ENCODE measurements at places on chromosomes 7 and 10. TPM values are rescaled to one million over a fixed set of nuclear protein-coding genes. Genes with fewer than 3 reads are reported as not detected.

DNA sequence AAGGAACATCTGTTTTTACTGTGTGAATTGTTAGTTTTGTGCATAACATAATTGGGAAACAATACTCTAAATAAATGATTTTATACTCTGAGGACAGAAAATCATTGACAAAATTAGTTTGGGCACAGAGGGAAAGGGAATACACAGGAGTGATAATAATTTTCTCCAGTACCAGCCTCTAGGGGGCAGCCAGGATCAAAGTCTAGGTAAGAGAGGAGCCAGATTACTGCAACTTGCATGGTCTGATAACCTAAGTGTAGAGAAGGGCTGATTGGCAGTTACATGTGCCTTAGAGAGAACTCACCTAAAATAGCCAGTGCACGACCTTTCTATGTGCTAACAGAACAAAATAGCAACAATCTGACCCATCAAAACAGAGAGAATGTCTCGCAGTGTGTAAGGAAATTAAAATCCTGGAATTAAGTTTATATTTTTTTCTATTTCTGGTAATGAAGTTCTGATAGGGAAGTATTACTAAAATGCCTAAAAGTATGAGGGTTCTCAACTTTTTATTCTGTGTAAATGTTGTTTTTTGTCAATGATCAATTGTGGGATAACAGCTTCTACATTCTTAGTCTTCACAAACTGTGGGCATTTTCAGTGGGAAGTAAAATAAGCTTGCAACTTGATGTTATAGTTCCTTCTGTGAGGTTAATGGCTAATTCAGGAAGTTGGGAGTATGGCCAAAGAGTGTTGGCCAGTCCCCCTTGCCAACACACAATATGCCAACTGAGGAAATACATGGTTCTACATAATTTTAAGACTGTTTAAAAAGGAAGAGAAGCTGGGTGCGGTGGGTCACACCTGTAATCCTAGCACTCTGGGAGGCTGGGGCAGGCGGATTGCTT is 66.4 kb downstream of the EXOC6 start:
- H3K4me3 ChIP-seq, result no peak overlapping the region
- no peaks in the 10 kb centered on the region for H3K36me3 ChIP-seq
- no peaks in the 10 kb centered on the region for H3K4me1 ChIP-seq
- no peak for DNase-seq

DNA sequence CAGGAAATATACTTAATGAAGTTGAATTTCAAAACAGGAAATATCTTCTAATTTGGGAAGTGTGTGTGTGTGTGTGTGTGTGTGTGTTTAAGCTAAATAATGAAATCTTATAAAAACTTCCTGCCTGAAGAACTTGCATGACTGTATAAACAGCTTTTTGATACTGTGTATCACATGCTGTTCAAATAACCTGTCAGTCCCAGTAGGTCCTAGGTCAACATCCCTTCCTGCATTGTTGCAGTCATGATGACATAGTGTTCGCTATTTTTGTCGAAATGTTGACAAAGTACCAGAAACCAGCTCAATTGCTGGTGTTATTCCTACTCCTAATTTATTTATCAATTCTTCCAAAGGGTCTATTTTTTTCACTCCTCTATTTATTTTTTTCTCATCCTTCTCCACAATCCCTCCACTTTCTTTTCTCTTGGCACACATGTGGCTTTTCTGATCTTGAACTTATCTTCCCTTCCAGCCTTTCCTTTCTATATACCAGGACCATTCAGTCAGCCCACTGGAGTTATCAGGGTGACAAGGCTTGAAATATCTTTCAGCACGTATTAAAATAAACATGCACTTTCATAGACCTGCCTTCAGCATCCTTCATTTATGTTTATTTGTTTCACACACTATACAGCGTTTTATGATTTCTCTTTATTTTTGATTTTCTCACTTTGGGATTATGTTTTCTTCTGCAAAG is 115.8 kb downstream of the PLXDC2 start:
- H3K4me3 ChIP-seq, result no peak overlapping the region
- H3K27me3 ChIP-seq, result no peaks in the 10 kb centered on the region
- no peak for DNase-seq
- peaks cover 8% of the 10 kb centered on the region for H3K4me1 ChIP-seq

DNA sequence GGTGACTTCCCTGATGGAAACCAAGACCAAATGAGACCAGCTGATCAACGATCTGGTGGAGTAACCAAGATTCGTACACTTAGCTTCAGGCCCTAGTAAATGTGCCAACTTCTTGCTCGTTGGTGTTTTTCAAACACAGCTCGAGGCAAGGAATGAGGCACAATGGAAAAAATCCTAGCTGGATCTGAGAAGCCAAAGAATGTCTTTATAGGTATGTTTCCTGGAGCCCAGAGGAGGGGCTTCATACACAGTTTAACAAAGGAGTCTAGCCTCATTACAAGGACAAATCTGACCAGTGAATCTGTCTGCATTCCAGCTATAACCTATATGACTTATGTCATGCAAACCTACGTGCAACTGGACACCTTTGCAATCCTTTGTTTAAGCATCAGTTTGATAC is 3.7 kb downstream of the COL17A1 start:
- H3K36me3 ChIP-seq, result no peaks in the 10 kb centered on the region
- H3K4me1 ChIP-seq, result no peaks in the 10 kb centered on the region
- no peak overlapping the region for H3K27ac ChIP-seq
- no peaks in the 10 kb centered on the region for H3K27me3 ChIP-seq
- no peak for DNase-seq
- no peak overlapping the region for H3K4me3 ChIP-seq

GRCh38 chr7:107538001-107538400 is 25.7 kb downstream of the COG5 start:
- DNase-seq, result no peak
- no peaks in the 10 kb centered on the region for H3K4me1 ChIP-seq
- peaks cover 2% of the 10 kb centered on the region for H3K36me3 ChIP-seq
- H3K27ac ChIP-seq, result no peak overlapping the region
- H3K4me3 ChIP-seq, result no peak overlapping the region

DNA sequence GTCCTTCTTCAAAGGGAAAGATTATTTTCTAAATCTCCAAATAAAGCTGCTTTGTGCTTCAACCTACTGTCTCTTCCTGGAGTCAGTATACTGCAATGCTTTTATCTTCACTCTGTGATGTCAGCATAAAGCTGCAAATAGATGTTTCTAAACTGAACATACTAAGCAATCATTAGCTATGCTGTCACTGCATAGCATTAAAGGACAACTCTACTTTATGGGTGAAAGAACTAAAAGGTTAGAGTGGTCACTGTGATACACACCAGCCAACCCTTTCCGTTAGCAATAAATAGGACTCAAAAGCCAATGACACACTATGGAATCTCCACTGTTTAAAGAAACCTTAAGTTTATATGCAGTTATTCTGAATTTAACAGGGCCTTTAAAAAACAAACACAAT is 1.8 kb downstream of the CCDC186 start:
- H3K27ac ChIP-seq, result no peak overlapping the region
- no peak for DNase-seq
- H3K4me3 ChIP-seq, result no peak overlapping the region

GRCh38 chr7:99461221-99461620 is 4.7 kb downstream of the ATP5MF start:
- H3K4me1 ChIP-seq, result no peaks in the 10 kb centered on the region
- no peak for DNase-seq
- H3K27me3 ChIP-seq, result no peaks in the 10 kb centered on the region
- peaks cover 5% of the 10 kb centered on the region for H3K36me3 ChIP-seq

- H3K4me1 ChIP-seq, result no peaks in the 10 kb centered on the region
- H3K27ac ChIP-seq, result no peak overlapping the region
- H3K36me3 ChIP-seq, result no peaks in the 10 kb centered on the region
- H3K4me3 ChIP-seq, result no peak overlapping the region
- no peak for DNase-seq
- H3K27me3 ChIP-seq, result no peaks in the 10 kb centered on the region
Observed at GRCh38 chr7:30549931-30550493, 44.7 kb upstream of the GARS1 start.

The PLA2G12B gene
- total RNA-seq, result not detected

The HOXA7 gene
- 9.3 TPM for total RNA-seq

The BAIAP2L1 gene
- 1.8 TPM for total RNA-seq
